Thoracic aorta (tissue), 2 donors: ENCODE measurements at places on chromosomes 1 and 21.

- DNase-seq, result no peak
Measured at GRCh38 chr1:179208681-179209477, 20.6 kb downstream of the ABL2 start.

GRCh38 chr1:198756470-198756869 is 117.6 kb downstream of the PTPRC start:
- DNase-seq, result no peak

DNA sequence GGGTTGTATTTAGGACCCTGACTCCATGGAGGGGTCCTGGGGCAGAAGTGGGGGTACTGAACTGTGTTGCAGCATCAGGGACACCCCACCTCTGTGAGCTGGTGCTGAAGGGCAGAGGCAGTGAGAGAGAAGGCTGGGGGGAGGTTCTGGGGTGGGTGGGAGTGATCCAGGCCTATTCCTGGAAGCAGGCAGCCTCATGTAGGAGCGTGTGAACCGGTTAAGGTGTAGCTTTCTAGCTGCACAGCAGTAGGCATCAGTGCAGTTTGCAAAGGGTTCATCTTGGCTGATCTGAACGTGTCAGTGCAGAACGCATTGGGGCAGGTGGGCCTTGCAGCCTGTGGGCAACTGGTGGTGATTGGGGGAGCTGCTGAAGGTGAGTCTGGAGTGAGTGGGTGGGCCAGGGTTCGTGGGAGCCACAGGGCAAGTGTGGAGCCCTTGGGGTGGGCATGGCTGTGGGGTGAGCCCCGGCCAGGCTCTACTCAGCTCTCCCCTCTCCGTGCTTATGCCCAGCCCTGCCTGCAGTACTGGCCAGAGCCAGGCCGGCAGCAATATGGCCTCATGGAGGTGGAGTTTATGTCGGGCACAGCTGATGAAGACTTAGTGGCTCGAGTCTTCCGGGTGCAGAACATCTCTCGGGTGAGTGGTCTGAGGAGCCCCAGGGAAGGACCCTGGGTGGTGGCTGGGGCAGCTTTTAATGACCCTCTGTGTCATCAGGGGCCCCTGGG is 86.7 kb downstream of the PTPRU start:
- DNase-seq, result no peak

GRCh38 chr1:15526021-15526489 is 593 bp upstream of the DNAJC16 start:
- no peak for DNase-seq

GRCh38 chr1:10813799-10814198 is 17.4 kb upstream of the CASZ1 start:
- DNase-seq, result no peak
